ENCODE measurements at places on chromosomes 7 and 10.

DNA sequence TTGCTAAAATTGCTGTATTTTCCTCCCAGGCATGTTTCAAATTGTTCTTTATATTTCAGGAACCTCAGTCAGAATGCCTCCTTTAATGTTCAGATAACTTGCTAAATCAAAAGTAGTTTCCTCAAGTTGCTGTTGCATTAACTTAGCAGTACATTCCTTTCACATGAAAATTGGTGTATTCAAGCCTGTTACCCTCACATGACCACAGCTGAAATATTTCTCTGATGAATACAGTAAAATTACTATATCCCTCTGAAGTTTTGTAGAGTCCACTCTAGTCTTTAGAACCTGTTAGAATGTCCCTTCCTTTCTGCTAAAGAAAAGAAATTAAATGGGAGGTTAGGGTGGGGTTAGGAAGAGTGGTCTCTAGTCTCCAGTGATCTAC, 24.5 kb upstream of the C1GALT1 start:
- no peak for DNase-seq

GRCh38 chr10:50579491-50580261, 44.1 kb downstream of the SGMS1 start:
- DNase-seq = no peak

- DNase-seq = no peak
Measured at GRCh38 chr7:93092757-93093370, 24.9 kb downstream of the SAMD9 start.

- DNase-seq = no peak
Measured at GRCh38 chr10:63588436-63589167, 67.4 kb downstream of the REEP3 start.

- no peak for DNase-seq
Measured at GRCh38 chr10:63438506-63439498, 27.0 kb downstream of the JMJD1C start.

DNA sequence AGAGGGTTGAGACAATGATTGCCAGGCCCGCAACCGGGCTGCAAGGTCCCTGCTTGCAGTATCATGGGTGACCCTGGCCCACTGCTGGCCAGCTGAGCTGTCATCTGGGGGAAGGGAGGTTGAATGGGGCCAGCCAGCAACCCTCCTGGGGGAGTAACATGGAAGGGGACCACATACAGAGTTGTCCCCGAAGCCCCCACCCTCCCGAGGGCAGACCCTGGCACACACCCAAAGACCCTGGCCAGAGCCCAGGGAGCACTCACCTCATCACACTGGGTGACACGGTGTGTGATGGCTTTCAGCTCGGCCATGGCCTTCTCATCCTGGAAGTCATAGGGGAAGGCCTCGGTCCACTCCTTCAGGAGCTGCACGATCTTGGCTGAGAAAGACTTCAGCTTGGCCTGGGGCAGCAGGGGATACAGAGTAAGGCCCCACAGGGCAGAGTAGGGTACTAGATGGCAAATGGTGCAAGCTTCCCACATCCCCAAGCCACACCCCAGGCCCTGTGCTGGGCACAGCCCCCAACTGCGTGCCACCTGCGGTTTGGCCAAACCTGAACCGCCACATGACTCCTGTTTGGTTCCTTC, 63.4 kb downstream of the CSGALNACT2 start:
- no peak for DNase-seq

DNA sequence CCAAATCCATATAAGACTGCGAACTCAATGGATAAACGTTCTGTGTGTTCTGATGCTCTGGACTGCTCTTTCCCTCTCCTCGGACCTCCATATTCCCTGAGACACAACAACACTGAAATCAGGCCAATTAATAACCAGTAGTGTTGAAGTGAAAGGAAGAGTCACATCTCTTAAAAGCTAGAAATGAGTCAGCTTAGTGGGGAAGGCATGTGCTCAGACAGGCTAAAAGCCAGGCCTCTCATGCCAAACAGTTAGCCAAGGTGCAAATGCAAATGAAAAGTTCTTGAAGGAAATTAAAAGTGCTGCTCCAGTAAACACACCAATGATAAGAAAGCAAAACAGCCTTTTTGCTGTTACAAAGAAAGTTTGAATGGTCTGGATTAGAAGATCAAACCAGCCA, 29.3 kb downstream of the TNS3 start:
- no peak for DNase-seq

- DNase-seq = no peak
Measured at GRCh38 chr7:18294411-18294810, 201.1 kb upstream of the HDAC9 start.

DNA sequence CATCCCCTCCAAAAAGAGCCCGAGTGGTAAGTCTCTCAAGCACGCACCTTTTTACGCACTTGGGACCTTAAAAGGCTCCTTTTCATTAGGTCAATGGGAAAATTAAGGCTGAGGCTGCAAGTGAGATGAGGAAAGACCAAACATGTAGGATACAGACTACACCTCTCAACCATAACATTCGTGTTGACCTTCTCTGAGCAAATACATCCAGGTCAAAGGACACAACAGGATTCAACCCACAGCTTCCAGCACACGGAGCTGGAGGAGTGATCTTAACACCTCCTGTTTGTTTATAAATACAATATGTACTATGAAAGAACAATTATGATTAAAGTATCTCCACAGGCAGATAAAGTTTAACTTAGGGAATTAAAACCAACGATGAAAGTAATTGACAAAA, 9.7 kb downstream of the SFMBT2 start:
- DNase-seq = no peak

DNA sequence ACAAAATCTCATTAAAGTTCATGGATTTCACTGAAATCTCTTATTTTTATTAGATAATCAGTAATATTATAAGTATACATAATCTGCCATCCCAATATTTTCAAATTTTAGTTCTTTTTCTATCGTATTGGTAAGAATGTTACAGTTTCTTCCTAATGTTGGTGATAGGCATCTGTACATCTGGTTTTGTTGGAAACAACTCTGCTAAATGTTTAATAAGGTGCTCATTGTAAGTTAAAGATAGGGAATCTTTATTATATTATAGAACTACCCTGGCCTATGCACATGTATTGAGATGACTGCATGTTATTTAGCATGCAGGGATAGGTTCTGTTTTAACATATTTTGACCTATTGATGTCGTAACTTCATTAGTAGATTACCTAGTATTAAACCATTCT, 188.6 kb upstream of the PRPS1L1 start:
- no peak for DNase-seq

DNA sequence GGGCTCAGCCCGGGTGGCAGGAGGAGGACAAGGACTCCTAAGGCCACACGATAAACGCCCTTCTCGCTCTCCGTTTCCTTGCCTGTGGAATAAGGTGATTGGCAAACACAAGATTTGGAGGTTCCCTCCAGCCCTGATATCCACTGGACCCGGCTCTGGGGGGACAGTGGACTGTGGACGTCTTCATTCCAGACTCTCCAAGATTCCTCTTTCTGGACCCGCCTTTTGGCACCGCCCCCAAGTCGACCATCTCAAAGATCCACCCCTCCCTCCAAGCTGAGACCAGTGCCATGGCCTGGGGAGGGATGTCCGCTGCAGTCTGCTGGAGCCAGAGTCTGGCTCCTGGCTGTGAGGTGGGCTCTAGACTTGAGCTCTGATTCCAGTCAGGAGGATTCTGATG, 23.6 kb downstream of the ZNF783 start:
- no peak for DNase-seq

DNA sequence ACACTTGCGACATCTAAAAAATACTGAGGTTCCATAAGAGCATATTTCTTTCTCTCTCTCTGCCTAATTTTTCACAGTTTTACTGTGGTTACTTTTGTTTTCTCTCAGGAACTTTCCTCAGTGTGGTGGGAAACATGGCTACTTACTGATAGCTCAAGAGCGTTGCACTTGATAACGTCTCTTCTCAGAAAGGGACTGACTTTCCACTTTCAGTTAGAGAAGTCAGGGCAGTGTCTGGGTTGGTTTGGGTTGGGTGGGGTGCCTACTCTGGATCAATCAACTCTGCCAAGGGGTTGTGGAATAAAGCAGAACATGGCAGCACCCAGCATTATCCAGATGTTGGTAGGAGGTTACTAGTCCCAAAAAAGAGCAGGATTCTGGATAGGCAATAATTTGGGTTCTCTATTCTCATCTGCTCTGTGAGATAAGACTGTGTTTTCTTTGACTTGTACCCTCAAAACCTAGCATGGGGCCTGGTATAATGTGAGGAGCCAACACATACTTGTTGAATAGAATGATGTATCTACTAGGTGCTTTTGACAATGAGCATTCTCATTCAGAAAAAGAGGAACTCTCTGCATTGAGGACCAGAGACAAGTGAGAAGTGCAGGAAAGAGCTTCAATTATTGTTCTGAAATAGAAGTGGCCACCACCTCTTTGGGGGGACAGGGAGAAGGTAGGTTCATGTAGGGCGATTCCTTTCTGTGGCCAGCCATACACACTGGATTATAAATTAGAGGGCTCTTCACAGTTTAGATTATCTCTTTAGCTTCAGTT, 315.7 kb downstream of the REEP3 start:
- no peak for DNase-seq

DNA sequence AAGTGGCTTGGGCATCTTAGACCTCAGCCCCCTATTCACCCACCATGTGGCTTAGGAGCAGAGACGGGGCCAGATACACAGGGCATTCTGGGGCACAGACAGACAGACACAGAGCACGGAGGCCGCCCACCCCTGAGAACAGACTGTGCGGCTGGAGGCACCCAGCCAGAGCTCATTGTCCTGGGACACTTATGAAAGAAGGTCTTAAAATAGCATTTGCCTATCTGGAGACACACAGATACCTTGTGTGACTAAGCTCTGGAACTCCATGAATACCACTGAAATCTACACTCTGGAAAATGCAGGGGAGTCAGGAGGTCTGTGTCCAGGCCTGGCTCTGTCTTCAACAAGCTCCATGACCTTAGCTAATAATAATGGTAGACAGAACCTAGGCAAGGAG, 41.4 kb upstream of the ADO start:
- no peak for DNase-seq

- DNase-seq = no peak
Measured at GRCh38 chr10:51137756-51138529, 63.7 kb downstream of the PRKG1 start.

DNA sequence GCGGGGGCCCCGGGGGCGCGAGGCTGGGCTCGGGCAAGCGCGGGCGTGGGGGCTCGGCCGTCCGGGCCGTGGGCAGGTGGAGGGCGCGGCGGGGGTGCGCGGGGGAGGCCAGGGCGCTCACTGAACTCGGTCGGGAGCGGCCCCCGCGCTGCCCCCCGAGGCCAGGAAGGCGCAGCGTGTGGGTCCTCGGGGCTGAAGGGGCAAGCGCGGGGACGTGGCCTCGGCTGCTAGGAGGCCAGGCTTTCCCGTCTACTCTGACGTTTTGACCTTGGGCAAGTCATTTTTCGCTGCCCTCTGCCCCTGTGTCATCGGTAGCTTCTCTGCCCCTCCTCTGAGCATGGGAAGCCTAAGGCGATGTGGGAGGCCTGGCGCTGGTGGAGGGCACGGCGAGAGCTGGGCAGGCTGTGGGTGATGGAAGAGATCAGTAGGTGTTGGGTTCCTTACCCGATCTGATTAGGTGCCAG, 441 bp downstream of the FBH1 start:
- DNase-seq = no peak

DNA sequence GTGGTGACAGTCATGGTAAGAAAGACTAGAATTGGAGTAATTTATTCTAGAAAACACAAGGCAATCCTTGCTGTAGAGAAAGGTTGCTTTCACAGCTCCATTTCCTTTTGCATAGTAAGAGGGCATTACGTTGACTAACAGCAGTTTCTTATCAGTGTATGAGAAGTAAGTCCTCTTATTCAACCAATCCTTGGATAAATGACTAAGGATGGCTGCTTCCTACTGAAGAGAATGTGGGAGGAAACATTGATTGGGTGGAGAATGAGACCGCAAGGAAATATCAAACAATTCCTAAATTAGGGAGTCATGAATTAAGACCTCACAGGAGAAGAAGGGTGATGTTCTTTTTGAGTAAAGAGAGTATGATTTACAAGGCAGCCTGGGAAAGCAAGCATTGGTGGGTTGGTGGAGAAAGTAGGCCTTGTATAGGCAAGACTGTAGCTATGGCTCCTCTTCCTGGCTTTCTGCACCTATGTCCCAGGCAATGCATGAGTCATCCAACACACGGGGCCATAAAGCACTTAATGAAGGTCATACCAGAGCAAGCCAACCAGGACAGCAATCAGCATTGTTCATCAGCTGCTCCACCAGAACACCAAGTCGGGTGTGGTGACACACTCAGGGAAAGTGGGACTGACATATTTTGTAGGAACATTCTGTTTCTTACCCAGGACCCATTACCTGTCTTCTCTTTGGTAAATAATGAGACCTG, 5.6 kb downstream of the MGAM start:
- DNase-seq = no peak

GRCh38 chr10:44801383-44802327, 109.5 kb upstream of the TMEM72 start:
- no peak for DNase-seq

GRCh38 chr10:10364902-10365301, 652.8 kb upstream of the CELF2 start:
- DNase-seq = no peak

GRCh38 chr7:111107579-111107978, 16.7 kb downstream of the LRRN3 start:
- DNase-seq = no peak

DNA sequence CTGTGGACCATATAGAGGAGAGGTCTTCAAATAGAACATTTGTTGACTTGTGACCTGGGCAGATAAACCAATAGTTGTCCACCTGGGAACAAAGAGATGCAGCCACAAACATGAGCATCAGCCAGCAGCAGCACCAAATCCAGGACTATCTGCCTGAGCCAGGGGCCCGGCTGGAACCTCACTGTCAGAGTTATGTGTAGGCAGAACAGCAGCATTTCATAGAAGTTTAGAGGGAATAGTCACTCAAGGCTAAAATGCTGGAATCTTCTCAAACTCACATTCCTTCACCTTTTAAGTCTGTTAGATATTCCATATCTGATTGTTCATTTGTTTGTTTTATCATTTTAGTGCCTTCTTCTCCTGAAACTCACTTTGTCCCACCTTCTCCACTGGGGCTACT, 72.2 kb upstream of the IL6 start:
- no peak for DNase-seq

- no peak for DNase-seq
Measured at GRCh38 chr7:157403646-157404401, 67.0 kb downstream of the DNAJB6 start.

DNA sequence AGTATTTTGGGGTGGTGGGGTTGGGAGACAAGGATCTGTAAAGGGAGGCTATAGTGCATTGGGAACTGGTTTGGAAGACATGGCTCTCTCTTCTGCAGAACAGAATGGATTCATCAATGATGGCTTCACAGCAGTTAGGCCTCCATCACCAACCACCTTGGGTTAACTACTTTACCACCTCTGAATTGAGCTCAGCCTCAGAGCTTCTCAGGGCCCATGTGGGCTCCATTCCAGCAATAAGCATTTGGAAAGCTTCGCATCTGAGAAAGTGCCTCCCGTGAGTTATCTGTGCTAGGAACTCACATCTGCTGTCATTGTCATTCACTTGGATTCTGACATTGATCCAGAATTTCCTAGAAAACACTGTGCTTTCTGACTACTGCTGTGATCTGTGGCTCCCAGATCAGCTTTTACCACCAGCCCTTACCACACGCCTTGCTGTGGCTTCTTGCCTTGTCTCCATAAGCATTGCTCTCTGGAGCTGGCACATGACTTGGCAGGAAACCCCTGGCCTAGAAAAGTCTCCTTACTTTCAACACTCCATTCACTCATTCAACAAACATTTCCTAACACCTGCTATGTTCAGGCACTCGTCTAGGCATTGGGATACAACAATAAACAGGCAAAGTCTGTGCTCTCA, 70.7 kb upstream of the ADO start:
- DNase-seq = no peak

- no peak for DNase-seq
Measured at GRCh38 chr7:50220273-50220672, 84.2 kb upstream of the IKZF1 start.

- no peak for DNase-seq
Measured at GRCh38 chr7:112252691-112253090, 46.2 kb downstream of the ZNF277 start.

All from activated T-helper 1 cell treated with anti-CD3 and anti-CD28 coated beads, Interleukin-2, amount 50 U/mL, for 16 hours (primary cell).